ENCODE measurements at places on chromosomes 3 and 15. TPM values are rescaled to one million over a fixed set of nuclear protein-coding genes. Genes with fewer than 3 reads are reported as not detected.

ZNF662 gene
- total RNA-seq: 0.91 TPM

SERF2 gene
- 655 TPM for total RNA-seq

ATP13A5 gene
- total RNA-seq: not detected

APOD gene
- total RNA-seq: not detected

REC114 gene
- total RNA-seq: not detected

COL6A5 gene
- total RNA-seq: not detected

TMA7 gene
- total RNA-seq: 429 TPM

IQCF5 gene
- total RNA-seq: not detected

DUOXA2 gene
- total RNA-seq: not detected

VIPR1 gene
- total RNA-seq: 2.8 TPM

SLC28A2 gene
- not detected for total RNA-seq

RTP1 gene
- total RNA-seq: not detected

DNAJC19 gene
- total RNA-seq: 83.3 TPM

SPINT1 gene
- total RNA-seq: 9.6 TPM

NMNAT3 gene
- total RNA-seq: 1.6 TPM

SLC22A14 gene
- 0.11 TPM for total RNA-seq

UPK1B gene
- total RNA-seq: not detected

All from activated CD8-positive, alpha-beta memory T cell treated with anti-CD3 and anti-CD28 coated beads for 36 hours (primary cell).